CD4-positive, alpha-beta memory T cell (primary cell): ENCODE measurements at places on chromosomes 6 and 20.
A peak's percentile ranks its signal among the peaks of the same experiment; 100 is the strongest.

GRCh38 chr6:163962627-163963117, 548.2 kb downstream of the QKI start:
- DNase-seq = no peak

DNA sequence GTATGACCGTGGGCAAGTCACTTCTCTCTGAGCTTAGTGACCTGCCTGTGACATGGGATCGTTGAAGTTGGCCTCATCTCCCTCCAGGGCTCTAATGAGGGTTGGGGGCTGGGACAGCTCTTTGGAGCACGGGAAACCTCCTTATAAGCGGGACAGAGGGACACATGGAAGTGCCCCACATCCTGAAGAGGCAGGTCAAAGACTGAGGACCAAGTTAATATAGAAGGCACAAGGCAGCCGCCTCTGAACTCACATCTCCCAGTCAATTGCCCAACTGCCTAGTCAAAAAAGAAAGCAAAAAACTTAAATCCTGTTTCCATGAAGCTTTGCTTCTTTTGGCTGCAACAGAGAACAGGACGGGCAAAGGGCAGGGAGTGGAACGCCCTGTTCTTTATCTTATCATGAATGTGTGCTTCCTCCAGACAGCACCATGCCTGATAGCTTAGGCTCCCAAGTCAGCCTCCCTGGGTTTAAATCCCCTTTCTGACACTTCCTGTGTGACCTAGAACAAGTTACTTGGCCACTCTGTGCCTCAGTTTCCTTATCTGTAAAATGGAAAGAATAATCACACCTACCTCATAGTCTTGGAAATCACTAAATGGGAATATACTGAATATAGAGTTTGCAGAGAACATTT, 27.1 kb downstream of the LBP start:
- DNase-seq = no peak

DNA sequence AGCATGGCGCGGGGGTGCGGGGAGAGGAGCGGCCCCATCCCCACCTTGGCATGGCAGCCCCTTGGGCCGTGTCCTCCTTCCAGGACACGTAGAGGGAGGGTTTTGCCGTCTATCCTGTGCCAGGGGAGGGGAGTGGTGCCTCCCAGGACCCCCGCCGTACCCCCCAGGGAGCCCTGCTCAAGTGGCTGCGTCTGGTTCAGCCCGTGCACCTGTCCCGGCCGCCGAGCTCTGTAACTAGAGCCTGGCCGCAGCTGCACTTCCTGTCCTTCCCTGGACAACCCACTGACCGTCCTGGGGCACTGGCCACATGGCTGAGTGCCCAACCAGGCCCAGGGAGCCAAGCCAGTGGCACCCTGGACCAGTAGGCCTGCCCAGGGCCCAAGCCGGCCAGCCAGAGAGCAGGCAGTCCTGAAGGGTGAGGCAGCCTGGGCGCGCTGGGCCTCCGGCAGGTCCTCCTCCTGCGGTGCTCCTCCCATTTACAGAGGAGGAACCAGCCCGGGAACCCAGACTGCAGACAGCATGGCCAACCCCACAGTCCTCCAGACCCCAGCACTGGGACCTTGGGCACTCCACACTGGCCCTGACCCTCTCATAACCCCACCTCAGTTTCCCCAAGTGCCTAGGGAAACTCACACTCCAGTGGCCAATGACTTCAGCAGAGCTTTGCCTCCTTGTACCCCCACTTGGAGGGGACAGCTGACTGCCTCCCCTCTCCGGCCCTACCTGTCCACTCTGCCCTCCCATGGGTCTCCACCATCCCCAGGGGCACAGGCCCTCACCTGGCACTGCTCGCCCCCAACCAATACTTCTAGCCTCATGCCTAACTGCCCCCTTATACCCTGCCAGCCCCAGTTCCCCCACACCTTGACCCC, 8.7 kb downstream of the LAMA5 start:
- DNase-seq = peak; percentile 22

GRCh38 chr6:9116026-9116425, 680.7 kb upstream of the SLC35B3 start:
- DNase-seq = no peak

- DNase-seq = no peak
These were observed 22.0 kb downstream of the FIG4 start for GRCh38 chr6:109713097-109713496.

DNA sequence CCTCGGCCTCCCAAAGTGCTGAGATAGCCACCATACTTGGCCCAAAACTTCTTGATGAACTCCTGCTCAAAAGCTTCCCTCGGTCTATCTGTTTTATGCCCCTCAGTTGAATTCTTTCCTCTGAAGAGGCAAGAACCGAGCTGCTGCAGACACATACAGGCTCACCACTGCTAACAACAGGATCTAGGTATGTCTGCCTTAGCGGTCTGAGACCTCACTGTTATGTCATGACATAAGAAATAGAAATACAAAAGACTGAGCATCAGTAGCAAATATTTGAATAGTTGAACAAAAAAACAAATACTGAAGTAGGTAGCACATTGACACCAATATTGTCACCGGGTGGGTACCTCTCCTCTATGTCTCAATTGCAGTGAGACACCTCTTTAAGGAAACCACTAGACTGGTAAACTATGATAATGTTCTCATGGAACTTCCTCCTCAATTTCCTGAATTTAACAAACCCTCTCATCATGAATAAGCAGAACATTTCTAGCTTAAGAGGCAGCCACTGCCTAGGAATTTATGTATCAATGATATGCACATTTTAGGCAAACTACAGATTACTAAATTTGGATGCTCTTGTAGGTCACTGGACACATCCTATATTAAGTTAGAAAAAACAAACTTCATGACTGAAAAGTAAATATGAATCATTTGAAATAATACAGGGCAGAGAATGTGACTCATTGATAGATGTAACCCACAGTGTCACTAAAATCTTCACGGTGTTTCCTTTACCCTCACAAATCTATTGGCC, 9.4 kb upstream of the STXBP5 start:
- no peak for DNase-seq

DNA sequence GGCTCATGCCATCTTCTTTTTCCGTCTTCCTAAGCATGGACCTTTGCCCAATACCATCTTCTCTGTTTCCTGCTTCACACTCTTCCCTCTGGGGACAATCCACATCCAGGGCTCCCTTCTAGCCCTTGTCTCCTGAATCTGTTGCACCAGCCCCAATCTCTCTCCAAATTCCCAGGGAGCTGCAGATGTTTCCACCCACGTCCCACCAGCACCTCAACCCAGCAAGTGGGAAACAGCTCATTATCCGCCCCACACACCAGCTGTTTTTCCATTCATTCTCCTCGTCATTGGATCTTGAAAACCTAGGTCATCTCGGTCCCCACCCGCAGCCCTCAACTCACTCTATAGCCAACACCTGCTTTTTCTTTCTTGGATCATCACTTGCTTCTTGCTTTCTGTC, 185.0 kb upstream of the CDYL start:
- no peak for DNase-seq

GRCh38 chr20:16388731-16389130, 184.5 kb downstream of the KIF16B start:
- no peak for DNase-seq

- DNase-seq = no peak
These were observed 221.6 kb downstream of the OGFRL1 start for GRCh38 chr6:71510057-71510713.

DNA sequence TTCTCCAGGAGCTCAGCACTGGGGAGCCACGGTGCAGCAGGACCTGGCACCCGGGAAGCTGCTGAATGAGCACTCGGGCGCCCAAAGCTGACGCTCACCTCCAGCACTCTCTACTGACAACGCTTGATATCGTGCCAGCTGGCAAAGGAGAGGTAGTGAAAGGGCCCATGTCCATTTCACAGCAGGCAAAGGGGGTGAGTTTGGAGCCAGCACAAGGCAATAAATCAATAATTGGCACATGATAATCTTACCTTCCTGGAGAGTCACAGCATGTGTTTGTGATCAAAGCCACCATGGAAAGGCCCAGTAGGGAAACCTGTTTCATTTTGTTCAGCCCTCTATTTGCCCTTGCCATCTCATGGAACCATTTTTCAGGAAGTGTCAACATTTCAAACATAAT, 23.3 kb upstream of the SMIM26 start:
- no peak for DNase-seq

GRCh38 chr6:84074988-84075781, 41.6 kb downstream of the MRAP2 start:
- no peak for DNase-seq

- no peak for DNase-seq
These were observed 67.5 kb downstream of the INSM1 start for GRCh38 chr20:20435453-20435852.

DNA sequence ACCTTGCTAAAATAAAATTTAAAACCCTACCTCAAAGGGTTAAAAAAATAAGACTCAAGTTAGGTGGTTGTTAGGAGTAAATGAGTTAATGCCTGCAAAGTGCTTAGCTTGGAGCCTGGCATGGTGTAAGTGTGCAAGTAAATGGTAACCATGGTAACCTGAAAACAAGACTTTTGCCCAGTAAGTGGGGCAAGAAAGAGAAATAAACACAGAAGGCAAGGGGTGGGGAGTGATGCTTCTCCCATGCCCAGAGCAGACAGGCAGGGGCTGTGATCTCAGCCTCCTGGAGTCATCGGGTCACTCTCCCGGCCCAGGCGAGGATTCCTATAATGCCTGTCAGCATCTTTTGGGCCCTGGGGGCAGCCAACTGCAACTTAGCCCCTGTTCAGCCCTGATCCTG, 59.2 kb upstream of the SLC32A1 start:
- DNase-seq = no peak

DNA sequence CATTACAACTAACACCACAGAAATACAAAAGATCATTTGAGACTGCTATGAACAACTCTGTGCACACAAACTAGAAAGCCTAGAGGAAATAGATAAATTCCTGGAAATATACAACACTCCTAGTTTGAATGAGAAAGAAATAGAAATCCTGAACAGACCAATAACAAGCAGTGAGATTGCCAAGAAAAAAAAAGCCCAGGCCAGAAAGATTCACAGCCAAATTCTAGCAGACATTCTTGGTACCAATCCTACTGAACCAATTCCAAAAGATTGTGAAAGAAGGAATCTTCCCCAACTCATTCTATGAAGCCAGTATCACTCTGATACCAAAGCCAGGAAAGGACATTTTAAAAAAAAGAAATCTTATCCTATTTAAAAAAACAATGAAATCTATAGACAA, 7.0 kb upstream of the CDK19 start:
- DNase-seq = no peak

GRCh38 chr6:29813809-29814208, 13.8 kb upstream of the HLA-G start:
- DNase-seq = no peak

GRCh38 chr20:44219170-44219730, 8.7 kb upstream of the OSER1 start:
- peak; percentile 36 for DNase-seq

GRCh38 chr6:137731600-137731959, 135.5 kb upstream of the TNFAIP3 start:
- no peak for DNase-seq

DNA sequence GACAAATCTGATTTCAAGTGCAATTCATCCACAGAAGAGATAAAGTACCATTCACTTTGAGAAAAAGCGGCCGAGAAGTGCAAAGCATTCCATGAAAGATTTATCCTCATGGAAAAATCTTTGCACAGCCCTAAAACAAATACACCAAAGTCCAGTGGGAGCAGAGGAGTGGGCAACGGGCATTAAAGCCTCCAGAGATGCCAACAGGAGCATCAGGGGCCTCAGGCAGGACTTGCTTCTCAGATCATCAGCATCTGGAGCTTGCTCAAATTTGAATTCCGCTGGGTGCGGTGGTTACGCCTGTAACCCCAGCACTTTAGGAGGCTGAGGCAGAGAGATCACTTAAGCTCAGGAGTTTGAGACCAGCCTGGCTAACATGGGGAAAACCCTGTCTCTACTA, 110.7 kb upstream of the NFATC2 start:
- DNase-seq = no peak

DNA sequence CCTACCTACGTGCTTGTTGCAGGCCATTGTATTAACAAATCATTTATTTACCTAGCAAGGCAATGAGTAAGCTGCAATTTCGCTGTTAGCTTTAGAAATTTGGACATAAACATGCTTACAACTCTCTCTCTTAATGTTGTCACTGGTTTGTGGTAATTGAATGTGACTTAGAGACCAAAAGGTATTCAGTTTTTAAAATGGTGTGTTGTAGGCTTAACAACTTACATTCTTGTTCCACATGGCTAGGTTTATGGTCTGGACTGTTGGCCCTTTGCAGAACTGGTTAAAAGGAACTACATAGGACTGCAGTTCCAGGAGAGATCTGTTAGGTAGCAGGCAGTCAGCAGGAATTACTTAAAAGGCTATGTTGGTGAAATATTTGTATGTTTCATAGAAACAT, 10.3 kb upstream of the CTAGE9 start:
- DNase-seq = no peak
